ENCODE measurements at places on chromosomes 3 and 15.
A peak's percentile ranks its signal among the peaks of the same experiment; 100 is the strongest.

- H3K4me1 ChIP-seq = no peaks in the 10 kb centered on the region
- no peak overlapping the region for H3K27ac ChIP-seq
- H3K4me3 ChIP-seq = no peak overlapping the region
- no peaks in the 10 kb centered on the region for H3K27me3 ChIP-seq
- no peak for DNase-seq
- H3K36me3 ChIP-seq = no peaks in the 10 kb centered on the region
These were observed 152.1 kb upstream of the TBC1D5 start for GRCh38 chr3:17894434-17895060.

GRCh38 chr3:99638167-99638948 lies at the start of gene COL8A1:
COL8A1 (plus strand) TSS chr3:99638594; CDS start chr3:99790683, 152,089 bp downstream.
- DNase-seq = peak; percentile 87
- H3K4me1 ChIP-seq = peaks cover 49% of the 10 kb centered on the region
- H3K27me3 ChIP-seq = no peaks in the 10 kb centered on the region
- peak within 1 kb of the TSS; percentile 99 for H3K27ac ChIP-seq

DNA sequence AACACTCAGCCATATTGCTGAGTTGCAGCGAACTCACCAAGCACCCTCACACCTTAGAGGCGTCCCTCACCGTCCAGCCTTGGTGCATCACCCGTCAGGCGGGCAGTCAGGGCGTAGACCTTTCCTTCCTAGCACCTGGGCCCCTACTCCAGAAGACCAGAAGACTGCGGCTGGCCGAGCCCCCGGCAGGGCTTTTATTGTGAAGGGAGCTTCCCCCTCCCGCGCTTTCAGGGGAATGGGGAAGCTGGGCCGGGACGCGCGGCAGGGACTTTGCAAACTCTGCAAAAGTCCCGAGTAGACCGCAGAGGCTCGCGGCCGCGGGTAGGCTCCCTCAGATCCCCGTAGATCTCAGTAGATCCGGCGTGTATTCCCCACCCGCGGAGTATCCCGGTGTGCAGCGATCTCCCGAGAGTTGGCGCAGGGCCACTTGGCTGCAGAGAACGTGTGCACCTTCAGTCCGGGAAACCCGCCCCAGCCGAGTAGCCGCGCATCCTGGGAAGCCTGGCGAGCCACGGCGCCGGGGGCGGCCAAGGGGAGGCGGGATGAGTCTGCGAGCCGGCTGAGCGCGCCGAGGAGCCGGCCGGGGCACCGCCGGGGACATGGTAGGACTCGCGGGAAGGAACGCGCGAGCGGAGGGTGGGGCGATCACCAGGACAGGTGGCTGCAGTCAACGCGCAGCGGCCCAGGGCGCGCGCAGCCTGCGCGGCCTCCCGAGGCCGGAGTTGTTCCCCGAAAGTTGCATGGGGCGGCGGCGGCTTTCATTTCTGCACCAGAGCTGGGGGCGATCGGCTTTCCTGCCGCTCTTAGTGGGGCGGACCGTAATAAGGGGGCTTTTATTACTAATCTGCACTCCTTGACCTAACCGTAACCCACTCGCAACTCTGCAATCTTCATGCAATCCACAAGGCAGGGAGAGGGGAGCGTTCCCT lies at the start of gene GASK1A:
TSS of gene GASK1A (plus strand) at position 268 of the 929 bp plus-strand sequence. CDS start at position 600, 332 bp downstream.
- DNase-seq = peak; percentile 68
- H3K4me1 ChIP-seq = no peaks in the 10 kb centered on the region
- H3K4me3 ChIP-seq = peak within 1 kb of the TSS; percentile 32
- no peaks in the 10 kb centered on the region for H3K27me3 ChIP-seq
- H3K27ac ChIP-seq = no peak within 1 kb of the TSS

DNA sequence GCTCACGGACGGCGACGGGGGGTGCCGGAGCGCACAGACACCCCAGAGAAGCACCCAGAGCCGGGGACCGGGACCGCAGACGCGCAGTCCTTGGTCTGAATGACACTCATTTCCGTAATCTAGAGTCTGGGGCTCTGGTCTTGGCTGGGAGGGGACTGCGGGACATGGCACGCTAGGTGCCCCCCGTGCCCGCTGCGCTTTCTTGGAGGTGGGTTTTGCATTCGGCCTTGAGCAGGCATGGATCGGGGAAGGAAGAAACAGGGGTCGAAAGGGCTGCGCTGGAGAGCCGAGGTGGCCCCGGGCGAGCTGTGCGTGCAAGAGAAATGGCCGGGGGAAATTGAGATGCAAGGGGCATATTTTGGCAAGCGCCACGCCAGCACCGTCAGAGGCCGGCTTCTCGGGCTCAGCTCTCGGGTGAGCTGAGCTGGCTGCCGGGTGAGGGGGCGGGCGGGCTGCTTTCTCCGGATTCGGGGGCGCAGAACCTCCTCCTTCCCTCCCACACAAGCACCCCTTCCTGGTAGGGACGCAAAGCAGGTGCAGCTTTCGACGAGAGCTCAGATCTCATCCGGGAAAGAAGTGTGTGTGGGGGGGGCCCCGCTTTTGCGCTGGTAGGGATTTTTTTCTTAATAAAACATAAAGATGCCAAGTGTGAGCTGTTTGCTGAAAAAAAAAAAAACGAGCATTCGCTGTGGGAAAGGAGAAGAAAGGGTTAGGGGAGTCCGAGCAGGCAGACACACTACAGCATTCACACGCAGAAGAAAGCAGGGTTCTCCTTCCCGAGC lies 963 bp upstream of the NTRK3 start:
- no peak overlapping the region for H3K4me3 ChIP-seq
- peaks cover 83% of the 10 kb centered on the region for H3K27me3 ChIP-seq
- no peaks in the 10 kb centered on the region for H3K4me1 ChIP-seq
- no peak for DNase-seq

- no peak overlapping the region for H3K27ac ChIP-seq
- no peaks in the 10 kb centered on the region for H3K36me3 ChIP-seq
- no peaks in the 10 kb centered on the region for H3K27me3 ChIP-seq
- peaks cover 15% of the 10 kb centered on the region for H3K4me1 ChIP-seq
- DNase-seq = no peak
- H3K4me3 ChIP-seq = no peak overlapping the region
These were observed 3.0 kb downstream of the DZIP1L start for GRCh38 chr3:138112362-138112761.

DNA sequence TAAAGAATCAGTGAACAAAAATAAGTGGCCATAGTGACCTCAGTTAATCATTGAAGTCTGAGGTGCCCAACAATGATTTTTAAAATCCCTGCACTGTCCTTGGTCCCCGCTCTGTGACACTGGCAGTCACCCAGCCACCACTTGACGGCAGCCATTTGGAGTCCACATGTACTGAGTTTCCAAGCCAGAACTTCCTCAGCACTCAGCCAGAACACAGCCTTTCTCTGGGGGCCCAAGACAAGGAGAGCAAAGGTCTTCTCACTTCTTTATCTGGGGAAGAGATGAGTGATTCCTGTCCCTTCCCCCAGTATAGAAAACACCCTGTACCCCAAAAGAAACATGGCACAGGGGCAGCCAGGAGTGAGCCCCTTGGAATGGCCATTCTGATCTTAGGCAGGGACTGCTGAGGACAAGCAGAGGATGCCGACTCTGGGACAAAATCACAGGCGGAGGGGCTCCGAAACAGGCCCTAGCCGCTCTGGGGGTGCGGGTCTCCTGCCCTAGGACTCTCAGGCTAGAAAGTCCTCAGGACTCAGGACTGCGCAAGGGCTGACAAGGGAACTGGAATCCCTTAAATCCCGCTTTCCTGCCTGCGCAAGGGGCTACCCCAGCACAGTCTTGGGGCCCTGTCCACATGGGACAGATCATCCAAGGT lies 12.8 kb downstream of the PAK6 start:
- no peak overlapping the region for H3K27ac ChIP-seq
- H3K27me3 ChIP-seq = no peaks in the 10 kb centered on the region
- DNase-seq = peak; percentile 55
- peaks cover 16% of the 10 kb centered on the region for H3K4me1 ChIP-seq

DNA sequence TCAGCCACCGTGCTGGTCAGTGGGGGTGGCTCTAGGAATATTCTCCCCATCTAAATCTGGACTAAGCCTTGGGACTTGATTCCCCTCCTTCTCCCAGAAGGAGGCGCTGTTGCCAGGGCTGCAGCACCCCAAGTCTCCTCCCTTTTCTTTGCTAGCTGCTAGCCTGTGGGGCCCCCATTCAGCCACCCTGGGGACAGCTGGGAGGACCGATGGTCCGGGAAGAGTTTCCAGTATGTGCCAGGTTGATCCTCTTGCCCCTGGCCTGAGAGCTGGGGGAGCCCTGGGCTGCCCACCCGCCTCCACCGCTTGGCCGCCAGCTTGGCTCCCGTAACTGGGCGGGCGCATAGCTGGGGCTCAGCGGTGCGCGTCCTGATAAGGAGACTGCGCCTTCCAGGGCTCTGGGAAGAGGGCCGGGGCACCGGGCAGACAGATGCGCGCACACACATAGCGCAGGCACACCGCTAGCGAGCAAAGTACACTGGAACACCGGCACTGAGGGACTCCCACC lies 4.2 kb downstream of the SMAD6 start:
- no peak overlapping the region for H3K27ac ChIP-seq
- H3K4me3 ChIP-seq = no peak overlapping the region
- H3K27me3 ChIP-seq = peaks cover 15% of the 10 kb centered on the region
- DNase-seq = no peak

- no peak overlapping the region for H3K27ac ChIP-seq
- H3K4me1 ChIP-seq = no peaks in the 10 kb centered on the region
- no peaks in the 10 kb centered on the region for H3K36me3 ChIP-seq
- H3K4me3 ChIP-seq = no peak overlapping the region
These were observed 63.5 kb downstream of the OTOL1 start for GRCh38 chr3:161560008-161560637.

GRCh38 chr3:8307545-8308110 lies 194.0 kb upstream of the LMCD1 start:
- no peak for DNase-seq
- H3K4me1 ChIP-seq = no peaks in the 10 kb centered on the region
- H3K36me3 ChIP-seq = no peaks in the 10 kb centered on the region
- no peak overlapping the region for H3K4me3 ChIP-seq

GRCh38 chr15:74417225-74417624 lies 16.5 kb downstream of the SEMA7A start:
- no peaks in the 10 kb centered on the region for H3K27me3 ChIP-seq
- peaks cover 52% of the 10 kb centered on the region for H3K4me1 ChIP-seq
- peaks cover 54% of the 10 kb centered on the region for H3K36me3 ChIP-seq
- H3K27ac ChIP-seq = peak overlapping the region; percentile 95

DNA sequence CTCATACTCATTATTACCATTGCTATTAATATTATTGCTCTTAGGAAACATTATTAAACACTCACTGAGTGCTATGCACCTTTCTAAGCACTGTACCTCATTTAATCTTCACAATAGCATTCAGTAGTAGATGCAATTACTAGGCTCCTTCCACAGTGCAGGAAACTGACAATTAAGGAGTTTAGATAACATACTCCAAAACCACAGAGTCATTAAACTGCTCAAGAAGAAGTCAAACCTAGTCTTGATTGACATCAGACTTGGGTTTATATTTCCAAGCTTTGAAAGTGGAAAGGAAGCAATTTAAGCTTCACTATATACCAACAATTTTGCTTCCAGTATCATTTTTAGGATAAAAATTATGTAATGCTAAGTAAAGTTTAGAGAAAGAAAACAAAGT lies 490.1 kb upstream of the ARRDC4 start:
- H3K4me3 ChIP-seq = no peak overlapping the region
- no peaks in the 10 kb centered on the region for H3K4me1 ChIP-seq
- H3K27me3 ChIP-seq = peaks cover 13% of the 10 kb centered on the region
- no peak overlapping the region for H3K27ac ChIP-seq
- no peak for DNase-seq
- H3K36me3 ChIP-seq = no peaks in the 10 kb centered on the region

GRCh38 chr3:32709346-32709745 lies 24.4 kb downstream of the CNOT10 start:
- peaks cover 45% of the 10 kb centered on the region for H3K36me3 ChIP-seq
- DNase-seq = no peak
- no peaks in the 10 kb centered on the region for H3K4me1 ChIP-seq
- H3K27ac ChIP-seq = no peak overlapping the region
- H3K27me3 ChIP-seq = no peaks in the 10 kb centered on the region

GRCh38 chr15:61479613-61480012 lies 250.5 kb upstream of the RORA start:
- DNase-seq = no peak
- no peak overlapping the region for H3K27ac ChIP-seq
- peaks cover 30% of the 10 kb centered on the region for H3K27me3 ChIP-seq
- no peaks in the 10 kb centered on the region for H3K4me1 ChIP-seq

GRCh38 chr15:26736502-26737248 lies 36.2 kb downstream of the GABRB3 start:
- no peak overlapping the region for H3K27ac ChIP-seq
- H3K27me3 ChIP-seq = no peaks in the 10 kb centered on the region
- no peak for DNase-seq
- no peak overlapping the region for H3K4me3 ChIP-seq
- H3K36me3 ChIP-seq = no peaks in the 10 kb centered on the region
- no peaks in the 10 kb centered on the region for H3K4me1 ChIP-seq

- peaks cover 20% of the 10 kb centered on the region for H3K4me1 ChIP-seq
- DNase-seq = no peak
- H3K27ac ChIP-seq = no peak overlapping the region
- H3K27me3 ChIP-seq = no peaks in the 10 kb centered on the region
- no peak overlapping the region for H3K4me3 ChIP-seq
These were observed 36.7 kb downstream of the FOXP1 start for GRCh38 chr3:71546821-71547220.

GRCh38 chr3:108899530-108899929 lies 54.1 kb downstream of the GUCA1C start:
- no peaks in the 10 kb centered on the region for H3K36me3 ChIP-seq
- no peaks in the 10 kb centered on the region for H3K27me3 ChIP-seq
- no peak overlapping the region for H3K27ac ChIP-seq
- no peak for DNase-seq

DNA sequence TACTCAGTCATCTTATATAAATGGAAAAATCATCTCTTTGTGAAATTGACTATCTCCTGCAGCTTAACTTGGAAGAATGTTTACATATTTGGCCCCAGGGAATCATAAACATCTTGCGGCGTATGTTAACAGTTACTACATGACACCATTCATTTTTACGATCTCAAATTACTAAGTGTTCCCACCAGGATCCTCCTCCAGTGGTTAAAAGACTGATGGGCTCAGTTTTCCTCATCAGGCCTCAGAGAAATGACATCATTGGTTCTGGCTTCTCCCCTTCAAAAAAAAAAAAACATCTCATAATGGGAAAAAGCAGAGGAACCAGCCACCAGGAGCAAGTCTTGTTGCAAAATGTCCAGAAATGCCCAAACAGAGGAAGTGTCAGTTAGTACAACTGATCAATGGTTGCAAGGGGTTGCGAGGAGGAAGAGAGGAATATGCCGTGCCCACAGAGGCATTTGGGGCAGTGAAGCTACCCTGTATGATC lies 70.5 kb upstream of the LIPC start:
- no peaks in the 10 kb centered on the region for H3K27me3 ChIP-seq
- no peak overlapping the region for H3K4me3 ChIP-seq
- no peaks in the 10 kb centered on the region for H3K36me3 ChIP-seq
- H3K4me1 ChIP-seq = peaks cover 16% of the 10 kb centered on the region
- DNase-seq = no peak

DNA sequence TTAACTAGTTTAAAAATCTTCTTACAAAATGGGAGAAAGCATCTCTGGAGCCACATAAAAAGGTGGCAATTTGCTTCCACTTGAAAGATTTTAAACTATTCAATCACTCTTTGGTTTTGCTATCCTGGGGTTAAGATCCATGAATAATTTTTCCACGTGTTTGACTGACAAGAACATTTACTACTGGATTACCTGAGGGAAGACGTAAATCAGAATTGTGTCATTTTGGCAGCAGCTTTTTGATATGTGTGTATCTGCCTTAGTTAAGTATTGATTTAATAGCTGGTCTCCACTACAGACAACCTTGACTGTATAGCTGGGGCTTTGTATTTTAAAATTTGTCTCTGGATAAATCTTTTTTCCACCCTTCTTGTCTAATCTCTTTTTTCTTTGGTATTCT lies 228.3 kb downstream of the EPHA3 start:
- DNase-seq = no peak
- H3K4me3 ChIP-seq = no peak overlapping the region
- H3K36me3 ChIP-seq = no peaks in the 10 kb centered on the region
- no peaks in the 10 kb centered on the region for H3K4me1 ChIP-seq
- H3K27ac ChIP-seq = no peak overlapping the region

Data from RWPE2 (cell line).